Prostate gland (tissue), 2 donors: ENCODE measurements at places on chromosomes 5 and 9.

GRCh38 chr5:142540922-142541422 is 144.9 kb downstream of the FGF1 start:
- DNase-seq: no peak

GRCh38 chr9:85451680-85452079 is 290.1 kb downstream of the AGTPBP1 start:
- DNase-seq: no peak

DNA sequence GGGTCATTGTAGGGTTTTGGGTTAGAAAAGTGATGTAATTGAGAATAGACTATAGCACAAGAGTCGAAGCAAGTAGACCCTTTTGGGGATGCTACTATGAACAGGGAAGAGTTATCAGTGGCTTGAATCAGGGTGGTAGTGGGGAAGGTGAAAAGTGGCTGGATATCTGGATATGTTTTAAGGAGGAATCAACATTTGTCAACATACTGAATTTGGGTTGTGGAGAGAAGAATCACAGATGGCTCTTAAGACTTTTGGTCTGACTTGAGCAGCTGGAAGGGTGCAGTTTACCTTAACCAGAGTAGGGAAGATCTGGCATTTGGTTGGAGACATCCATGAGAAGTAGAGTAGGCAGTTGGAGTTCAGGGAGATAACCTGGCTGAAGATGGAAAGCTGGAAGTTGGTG is 38.5 kb upstream of the FCHO2 start:
- no peak for DNase-seq

DNA sequence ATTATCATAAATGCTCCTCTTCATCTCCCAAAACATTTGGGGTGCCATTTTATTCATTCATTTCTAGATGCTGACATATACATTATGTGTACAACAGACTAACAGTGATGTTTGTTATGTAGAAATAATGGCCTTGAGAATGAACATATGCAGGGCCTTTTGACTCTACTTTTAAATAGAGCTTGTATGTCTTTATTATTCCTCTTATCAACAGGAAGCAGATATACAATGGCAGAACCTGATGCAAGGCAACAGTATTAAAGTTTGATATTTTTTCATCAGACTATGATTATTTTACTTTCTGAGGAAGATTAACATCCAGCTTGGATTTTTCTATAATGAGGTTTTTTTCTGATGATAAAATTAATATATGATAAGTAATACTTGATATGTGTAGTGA is 44.1 kb downstream of the SNX18 start:
- no peak for DNase-seq

GRCh38 chr9:70066874-70067273 is 23.2 kb downstream of the MAMDC2 start:
- DNase-seq: no peak

- DNase-seq: no peak
These were observed 42.1 kb upstream of the DIRAS2 start for GRCh38 chr9:90684736-90685135.

- DNase-seq: no peak
These were observed 581 bp upstream of the SARDH start for GRCh38 chr9:133738640-133739225.

DNA sequence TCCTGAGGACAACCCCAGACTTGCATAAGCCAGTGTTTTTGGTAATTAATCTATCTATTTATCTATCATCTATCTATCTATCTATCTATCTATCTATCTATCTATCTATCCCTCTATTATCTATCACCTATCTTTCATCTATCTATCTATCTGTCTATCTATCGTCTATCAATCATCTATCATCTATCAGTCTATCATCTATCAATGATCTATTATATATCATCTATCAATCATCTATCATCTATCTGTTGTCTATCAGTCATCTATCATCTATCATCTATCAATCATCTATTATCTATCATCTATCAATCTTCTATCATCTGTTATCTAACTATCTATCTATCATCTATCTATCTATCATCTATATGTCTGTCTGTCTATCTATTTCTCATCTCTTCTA is 85.5 kb downstream of the PTCH1 start:
- DNase-seq: no peak

GRCh38 chr5:148934895-148935400 is 108.5 kb downstream of the ADRB2 start:
- no peak for DNase-seq

DNA sequence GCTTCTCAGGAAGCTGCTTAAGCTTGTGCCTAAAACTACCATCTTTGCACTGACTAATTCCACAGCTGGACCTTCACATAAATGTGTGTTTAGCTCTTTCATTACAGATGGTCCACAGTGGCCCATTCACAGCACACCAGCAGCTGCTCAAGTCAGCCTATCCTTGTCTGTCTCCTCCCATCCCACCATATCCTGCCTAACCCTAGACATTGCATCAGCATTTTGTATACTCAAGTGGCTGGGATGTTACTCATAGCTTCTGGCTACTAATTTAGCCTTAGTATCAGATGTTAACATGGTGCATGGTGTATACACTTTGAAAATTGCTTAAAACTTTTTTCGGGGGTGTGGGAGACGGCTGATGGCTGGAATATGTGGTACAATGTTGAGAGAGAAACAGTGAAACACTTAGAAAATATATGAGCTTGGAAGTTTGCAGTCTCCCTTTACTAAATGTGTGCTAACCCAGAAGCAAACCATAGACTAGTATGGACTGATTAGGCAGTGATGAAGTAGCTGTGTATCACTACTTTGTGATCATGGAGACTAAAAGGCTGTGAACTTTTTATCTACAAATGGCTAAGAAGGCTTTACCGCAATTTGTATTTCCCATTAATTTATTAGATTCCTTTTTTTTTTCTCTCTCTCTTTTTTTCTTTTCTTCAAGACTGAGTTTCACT is 83.1 kb downstream of the JMY start:
- DNase-seq: no peak

DNA sequence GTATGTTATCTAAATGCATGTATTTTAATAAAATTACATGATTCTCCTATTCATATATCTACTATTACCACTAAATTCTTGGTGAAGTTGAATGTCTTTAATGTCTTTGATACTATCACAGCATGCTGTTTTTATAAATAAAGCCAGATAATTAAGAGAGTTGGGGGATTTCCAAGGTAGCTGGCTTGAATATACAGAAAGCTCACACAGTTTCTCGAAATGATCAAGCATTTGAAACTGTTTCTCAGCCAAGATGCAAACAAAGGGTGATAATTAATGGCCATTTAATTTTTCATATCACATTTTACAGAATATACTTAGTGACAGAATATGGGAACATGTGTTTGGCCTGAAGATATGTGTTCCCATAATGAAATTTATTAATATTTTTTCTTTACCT is 145.6 kb upstream of the CDH12 start:
- DNase-seq: no peak

DNA sequence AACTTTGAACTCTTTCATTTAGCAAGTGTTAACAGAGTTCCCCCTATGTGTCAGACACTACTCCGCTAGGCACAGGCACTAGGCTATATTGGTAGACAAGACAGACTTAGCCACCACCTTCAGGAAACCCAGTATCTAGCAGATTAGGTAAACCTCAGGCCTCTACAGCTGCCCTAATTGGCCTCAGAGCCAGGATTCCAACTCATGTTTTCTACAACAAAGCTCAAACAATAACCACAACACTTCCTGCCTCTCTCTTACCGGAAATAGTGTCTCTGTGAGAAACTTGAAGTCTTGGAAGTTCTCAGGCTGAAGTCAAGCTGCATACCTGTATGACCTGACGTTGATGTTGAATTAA is 116.6 kb upstream of the SLC44A1 start:
- DNase-seq: no peak

DNA sequence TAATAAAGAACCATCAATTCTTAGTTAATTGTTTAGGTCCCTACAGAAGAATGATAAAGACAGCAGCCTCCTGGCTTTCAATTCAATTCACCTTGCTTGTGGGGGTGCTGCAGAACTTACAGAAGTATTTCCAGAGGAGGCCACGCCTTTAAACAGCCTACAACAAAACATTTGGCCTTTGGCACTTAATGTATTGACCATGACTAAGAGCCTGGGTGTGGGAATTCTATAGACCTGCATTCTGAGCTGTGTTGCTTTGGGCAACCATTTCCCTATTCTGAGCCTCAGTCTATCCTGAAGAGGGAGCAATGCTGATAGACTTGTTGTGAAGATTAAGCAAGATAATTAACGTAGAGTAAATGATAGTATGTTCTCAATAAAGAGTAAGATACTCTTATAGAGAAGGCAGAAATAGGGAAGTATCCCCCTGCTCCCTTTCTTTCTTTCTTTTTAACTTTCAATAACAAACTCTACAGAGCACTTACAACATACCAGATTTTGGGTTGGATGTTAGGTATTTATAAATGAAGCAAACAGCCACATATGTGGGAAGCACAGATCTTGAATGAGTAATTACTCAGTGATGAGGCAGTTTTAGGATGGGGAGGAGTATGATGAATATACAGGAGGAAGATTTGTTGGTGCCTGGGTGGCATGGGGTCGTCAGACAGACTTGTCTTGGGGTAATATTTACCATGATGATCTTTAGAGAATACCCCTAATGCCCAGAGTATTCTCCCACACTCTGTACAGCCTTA is 28.4 kb downstream of the PAPPA start:
- no peak for DNase-seq

DNA sequence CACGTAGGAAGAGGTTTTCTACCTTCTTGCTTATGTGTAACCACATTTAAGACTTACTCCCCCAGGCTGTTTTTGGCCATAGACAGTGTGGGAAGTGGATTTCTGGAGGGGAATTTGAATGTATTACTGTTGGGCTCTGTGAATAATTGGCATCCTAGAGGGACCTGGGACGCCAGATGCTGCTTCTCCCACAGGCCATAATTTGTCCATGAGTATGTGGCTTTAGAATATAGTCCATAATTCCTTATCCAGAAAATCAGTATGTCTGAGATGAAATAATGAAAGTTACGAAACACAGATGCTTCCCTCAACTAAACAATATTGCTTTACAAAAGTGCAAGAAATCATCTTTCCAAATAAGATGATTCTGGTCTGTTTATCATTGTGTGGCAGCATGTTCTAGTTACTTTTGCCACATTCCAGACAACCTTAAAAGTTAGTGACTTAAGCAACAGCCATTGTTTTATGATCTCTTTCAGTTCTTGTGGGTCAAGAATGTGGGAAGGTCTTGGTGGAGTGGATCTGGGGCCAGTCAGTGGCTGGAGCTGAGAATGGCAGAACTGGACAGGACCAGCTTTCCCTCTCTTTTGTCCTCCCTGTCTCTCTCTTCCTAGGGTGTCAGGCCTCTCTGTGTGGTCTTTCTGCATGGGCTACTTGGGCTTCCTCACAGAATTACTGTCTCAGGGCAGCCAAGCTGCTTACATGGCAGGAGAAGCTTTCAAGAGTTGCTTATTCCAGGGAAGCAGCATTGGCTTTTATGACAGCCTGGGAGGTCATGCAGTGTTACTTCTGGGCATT is 79.4 kb downstream of the FBXL7 start:
- no peak for DNase-seq

- DNase-seq: no peak
These were observed 3.3 kb downstream of the TMEM174 start for GRCh38 chr5:73176250-73176649.

DNA sequence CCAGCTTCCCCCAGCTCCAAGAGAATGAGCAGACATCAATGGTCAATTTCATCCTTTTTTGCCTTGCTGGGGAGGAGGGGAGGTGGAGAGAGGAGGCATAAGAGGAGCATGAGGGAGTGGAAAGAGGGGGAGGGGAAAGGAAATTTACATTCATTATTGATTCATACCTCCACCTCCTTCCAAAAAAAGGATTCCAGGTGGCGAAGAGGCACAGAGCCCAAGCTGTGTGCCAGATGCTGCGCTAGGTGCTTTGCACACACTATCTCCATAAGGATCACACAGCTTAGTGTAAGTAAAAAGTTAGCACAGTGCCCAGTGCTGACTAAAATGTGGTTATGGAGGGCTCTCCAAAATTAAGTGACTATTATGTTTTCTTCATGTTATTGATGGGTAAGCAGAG is 11.0 kb downstream of the ASTN2 start:
- DNase-seq: no peak

GRCh38 chr9:131837316-131837715 is 97.4 kb upstream of the RAPGEF1 start:
- no peak for DNase-seq

- DNase-seq: no peak
These were observed 95.7 kb downstream of the ANKH start for GRCh38 chr5:14775857-14776256.

- DNase-seq: no peak
These were observed 45.8 kb downstream of the CDH10 start for GRCh38 chr5:24598956-24599355.

GRCh38 chr5:6729386-6730310 is 16.4 kb downstream of the TENT4A start:
- no peak for DNase-seq

DNA sequence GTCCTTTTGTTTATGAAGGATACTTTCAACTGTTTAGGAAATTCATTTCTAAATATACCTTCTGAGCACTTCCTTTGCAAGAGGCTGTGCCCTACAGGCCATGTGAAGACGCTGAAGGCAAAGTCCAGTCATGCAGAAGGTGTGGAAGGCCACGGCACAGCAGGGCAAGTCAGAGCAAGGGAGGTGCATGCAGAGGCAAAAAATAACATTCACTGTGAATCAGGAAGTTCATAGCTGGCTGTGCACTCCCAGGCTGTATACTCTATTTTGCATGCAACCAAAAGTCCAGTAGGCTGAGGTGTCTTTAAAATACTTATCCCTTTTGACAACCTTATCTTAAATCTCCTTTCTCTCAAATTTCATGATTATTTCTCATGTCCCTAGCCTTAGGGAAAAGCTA is 50.3 kb downstream of the GNAQ start:
- DNase-seq: peak; percentile 31

DNA sequence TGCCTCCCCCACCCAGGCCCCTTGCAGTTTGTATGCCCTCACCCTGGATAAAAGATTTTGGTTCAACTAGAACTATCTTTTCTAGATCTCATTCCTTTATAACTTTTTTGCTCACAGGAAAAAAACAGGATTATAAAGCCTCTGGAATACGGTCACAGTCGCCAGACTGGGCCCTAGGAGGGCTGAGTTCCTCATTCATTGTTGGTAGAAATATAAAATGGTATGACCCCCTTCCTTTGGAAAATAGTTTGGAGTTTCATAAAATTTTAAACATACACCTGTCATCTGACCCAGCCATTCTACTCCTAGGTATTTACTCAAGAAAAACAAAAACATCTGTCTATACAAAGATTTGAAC is 82.1 kb downstream of the HSD17B3 start:
- no peak for DNase-seq

DNA sequence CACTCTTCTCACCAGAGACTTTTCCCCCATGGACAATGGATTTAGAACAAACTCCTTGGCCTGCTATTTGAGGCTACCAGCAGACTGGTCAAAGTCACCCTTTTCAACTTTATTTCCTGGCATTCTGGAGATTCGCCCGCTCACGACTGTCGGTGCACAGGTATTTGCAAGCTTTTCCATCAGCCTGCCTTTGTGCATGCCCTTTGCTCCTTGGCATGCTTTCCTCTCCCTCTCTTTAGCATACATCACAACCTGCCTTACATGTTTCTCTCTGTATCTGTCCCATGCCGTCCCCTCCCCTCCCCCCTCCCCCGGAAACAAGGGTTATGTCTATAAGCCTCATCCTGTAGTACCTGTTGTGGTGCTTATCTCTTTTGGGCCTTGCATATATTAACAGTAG is 257.1 kb downstream of the AOPEP start:
- no peak for DNase-seq
